Activated naive CD4-positive, alpha-beta T cell treated with anti-CD3 and anti-CD28 coated beads, Interleukin-2, amount 50 U/mL, for 16 hours (primary cell): ENCODE measurements at places on chromosomes 13 and 19.
A peak's percentile ranks its signal among the peaks of the same experiment; 100 is the strongest.

DNA sequence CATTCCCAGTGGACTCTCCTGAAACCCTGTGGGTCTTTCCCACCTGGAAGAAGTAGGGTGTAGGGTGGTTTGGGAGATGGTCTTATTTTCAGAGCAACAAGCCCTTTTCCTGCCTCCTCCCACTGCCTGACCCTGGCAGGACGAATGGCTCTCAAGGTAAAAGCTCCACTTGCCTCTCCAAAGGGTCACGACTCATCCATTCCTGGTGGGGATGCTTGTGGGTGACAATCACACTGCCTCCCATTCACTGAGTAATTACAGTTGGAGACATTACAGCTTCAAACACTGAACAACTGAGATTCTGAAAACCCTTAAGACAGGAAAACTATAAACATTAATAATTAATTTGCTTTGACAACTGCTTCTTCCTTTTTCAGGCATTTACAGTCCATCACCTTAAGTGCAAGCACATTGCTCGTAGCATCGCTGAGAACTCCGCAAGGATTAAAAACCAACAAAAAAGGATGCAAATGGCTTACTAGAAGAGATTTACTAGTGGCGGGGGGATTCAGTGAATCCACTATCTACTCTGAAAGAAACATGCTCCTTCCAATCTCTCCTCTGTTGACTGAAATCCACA lies 199.6 kb upstream of the IRS2 start:
- DNase-seq, result no peak

- DNase-seq, result no peak
Observed at GRCh38 chr19:34481861-34482379, 362 bp downstream of the WTIP start.

GRCh38 chr13:30418075-30418716 lies 4.1 kb upstream of the UBE2L5 start:
- DNase-seq, result no peak

DNA sequence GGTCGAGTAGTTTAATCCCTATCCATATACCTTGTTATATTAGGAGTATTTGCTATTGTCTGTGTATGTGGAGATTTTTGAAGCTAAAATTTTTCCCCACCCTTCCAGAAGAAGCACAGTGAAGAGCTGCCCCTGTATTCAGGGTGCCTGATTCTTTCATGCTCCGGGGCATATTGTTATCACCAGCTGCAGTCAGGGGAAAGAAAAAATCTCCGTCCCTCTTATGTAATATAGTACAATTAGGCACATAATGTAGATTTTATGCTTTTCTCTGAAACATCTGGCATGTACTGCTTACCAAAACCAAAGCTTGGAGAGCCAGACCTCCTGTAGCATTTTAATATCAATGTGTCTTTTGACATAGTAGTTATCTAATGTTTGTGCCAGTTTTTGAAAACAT lies 214.9 kb upstream of the EDNRB start:
- DNase-seq, result no peak

GRCh38 chr13:43303033-43303729 lies 279.8 kb downstream of the DNAJC15 start:
- no peak for DNase-seq

DNA sequence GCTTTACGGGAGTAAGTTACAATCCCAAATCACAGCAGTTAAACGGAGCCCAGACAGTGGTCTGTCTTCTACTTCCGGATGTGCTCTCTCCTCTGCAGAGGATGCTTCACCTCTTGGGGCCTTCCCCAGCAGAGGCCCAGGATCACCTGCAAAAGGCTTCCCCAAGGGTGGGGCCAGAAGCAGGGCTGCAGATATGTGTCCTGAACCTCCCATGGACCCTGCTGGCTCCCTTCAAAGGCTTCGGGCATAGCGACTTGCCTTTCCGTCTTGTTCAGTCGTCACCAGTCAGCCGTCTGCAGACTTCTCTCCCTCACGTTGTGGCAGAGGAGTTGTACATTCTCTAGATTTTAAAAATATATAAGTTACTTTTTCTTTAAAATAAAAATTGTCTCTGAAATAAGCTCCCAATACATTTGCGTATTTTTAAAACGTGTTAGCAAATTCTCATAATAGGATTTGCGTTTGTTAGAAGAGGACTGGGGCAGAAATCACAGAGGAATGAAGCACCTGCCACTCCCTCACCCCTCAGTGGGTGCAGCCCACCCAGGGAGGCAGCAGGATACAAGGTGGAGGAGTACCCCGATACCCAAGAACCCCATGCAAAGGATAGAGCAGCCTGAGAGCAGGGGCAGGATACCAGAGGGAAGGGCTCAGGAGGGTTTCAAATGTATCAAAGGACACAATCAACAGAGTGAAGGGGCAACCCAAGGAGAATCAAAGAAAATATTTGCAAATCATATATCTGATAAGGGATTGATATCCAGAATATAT lies 22.9 kb upstream of the MEDAG start:
- no peak for DNase-seq

GRCh38 chr19:373391-374182 lies 29.0 kb upstream of the MIER2 start:
- DNase-seq, result no peak

- no peak for DNase-seq
Observed at GRCh38 chr13:40236566-40237168, 429.8 kb downstream of the FOXO1 start.

DNA sequence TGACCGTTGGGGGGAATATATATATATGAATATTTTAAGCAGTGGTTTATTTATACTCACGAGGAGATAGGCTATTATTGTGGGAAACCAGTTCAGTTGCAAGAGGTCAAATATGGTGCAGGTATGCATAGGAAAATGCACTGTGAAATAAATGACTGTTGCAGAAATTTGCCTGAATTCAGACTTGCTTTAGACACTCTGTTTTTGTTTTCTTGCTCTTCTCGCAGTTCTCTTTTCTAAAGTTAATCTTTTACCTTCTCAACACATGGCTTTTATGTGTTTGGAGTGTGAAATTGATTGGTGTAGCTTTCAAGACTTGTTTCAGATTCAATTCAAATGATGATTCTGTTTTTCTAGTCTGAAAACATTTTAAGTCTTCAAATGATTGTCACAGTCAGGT lies 109.7 kb downstream of the LRCH1 start:
- DNase-seq, result no peak

GRCh38 chr19:40413291-40413845 lies at the start of gene PRX:
PRX (minus strand) TSS chr19:40413378; CDS start chr19:40407932, 5,446 bp downstream.
- no peak for DNase-seq

GRCh38 chr19:46209472-46209871 lies 20.1 kb upstream of the IGFL1 start:
- no peak for DNase-seq

DNA sequence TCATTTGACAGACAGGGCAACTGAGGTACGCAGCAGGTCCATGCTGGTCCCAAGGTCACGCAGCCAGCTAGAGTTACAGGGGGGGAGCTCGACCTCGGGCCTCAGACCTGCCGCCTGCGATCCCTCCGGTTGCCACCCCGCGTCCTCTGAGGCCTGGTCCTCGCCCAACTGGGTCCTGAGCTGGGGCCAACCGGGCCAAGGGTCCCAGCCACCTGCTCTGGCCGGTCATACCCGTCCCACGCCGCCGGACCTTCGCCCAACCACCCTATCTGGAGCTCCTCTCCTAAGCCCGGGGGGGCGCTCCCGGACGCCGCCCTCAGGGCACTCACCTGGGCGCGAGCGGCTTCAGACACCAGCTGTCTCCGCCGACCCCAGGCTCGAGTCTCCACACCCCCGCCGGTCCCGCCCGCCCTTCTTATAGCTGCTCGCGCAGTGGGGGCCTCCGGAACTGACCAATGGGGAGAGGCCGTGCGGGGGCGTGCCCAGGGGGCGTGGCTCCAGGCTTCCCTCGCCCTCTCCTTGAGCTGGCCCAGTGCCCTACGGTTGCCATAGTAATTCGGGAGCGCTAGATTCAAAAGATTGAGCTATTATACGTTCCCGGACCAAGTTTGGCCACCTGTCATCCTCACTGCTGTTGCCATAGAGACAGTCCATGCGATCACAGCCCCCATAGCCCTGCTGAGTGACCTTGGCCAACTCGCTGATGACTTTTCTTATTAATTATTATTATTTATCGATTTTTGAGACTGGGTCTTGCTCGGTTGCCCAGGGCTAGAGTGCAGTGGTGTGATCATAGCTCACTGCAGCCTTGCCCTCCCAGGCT lies at the start of gene PLIN5:
PLIN5 (minus strand) TSS at position 389 of the 823 bp plus-strand sequence. CDS start 1,150 bp downstream, outside the sequence.
- DNase-seq, result peak; percentile 56

DNA sequence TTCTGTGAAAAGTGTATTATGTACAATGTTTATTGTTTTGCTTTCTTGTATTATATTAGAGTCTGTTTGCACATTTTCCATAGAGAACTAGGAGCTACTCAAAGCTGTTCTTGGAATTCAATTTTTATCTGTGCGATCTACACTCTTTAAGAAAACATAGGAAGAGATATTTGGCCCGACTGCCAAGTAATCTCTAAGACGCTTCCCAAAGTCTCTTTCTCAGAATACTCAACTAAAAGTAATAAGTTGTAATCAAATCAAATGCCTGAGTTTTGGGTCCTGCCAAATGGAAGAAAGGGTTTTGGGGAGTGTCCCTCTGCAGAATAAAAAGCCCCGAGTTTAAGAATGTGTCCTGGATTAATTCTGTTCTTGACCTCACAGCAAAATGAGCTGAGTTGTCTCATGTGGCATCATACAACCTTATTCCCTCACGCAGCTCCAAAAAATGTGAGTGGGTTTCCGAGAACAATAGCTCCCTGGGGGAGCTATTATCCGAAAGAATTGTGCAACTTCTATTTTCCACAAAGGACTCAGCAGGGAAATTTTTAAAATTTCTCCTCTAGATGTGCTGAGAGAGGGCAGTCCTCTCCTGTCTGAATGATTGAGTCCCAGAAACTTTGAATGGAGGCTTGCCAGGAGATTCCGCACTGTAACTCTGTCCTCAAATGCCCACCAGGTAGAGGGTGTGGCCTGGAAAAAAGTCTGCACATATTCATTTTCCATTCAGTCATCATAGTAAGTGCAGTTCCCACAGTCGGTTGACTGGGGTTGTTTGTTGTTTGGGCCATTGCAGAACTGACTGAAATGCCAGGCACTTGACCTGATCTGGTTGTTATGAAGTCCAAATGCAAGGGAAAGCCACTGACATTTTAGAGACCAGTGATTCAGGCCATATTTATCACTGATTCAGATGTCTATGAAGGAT lies 280.0 kb upstream of the SOX21 start:
- DNase-seq, result no peak

GRCh38 chr19:12932392-12933286 lies 872 bp downstream of the FARSA start:
- DNase-seq, result no peak

DNA sequence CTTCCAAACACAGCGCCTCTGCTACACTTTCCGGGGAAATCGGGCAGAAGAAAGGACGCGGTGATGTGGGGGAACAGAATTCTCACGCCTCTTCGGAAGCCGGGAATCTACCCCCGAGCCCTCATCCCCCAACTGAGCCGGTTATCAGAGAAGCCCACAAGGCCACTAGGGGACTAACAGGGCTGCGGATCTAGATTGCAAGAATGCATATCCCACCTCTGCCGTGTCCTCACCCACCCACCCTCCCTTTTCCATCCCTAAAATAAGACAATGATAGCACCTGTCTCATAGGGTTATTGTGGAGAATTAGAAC lies 1.1 kb downstream of the IGFLR1 start:
- no peak for DNase-seq

DNA sequence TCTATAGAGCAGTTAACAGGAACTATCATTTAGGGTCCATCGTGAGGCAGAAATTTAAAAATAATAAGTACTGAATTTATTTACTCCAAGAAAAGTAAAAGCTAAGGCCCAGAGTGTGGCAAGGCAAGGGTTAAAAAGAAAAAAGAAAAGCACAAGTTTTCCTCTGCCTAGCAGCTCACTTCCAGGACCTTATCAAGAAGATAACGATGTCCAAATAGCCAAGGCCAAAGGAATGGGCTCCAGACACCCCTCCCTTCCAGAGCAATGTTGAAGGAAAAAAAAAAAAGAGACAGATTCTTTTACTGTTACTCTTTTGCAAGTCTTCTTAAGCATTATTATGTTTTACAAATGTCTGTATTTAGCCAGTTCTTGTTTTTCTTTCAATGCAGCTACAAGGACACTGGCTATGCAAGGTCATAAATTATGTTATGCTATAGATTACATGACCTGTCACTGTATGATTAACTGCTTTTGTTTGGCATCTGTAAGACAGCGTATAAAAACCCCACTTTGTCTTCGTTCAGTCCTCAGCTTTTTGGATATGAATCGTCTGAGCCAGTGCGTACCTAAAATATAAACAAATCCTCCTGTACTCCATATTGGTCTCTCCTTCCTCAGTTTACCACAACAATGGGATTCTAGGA lies 2.9 kb upstream of the ZNF700 start:
- DNase-seq, result no peak

DNA sequence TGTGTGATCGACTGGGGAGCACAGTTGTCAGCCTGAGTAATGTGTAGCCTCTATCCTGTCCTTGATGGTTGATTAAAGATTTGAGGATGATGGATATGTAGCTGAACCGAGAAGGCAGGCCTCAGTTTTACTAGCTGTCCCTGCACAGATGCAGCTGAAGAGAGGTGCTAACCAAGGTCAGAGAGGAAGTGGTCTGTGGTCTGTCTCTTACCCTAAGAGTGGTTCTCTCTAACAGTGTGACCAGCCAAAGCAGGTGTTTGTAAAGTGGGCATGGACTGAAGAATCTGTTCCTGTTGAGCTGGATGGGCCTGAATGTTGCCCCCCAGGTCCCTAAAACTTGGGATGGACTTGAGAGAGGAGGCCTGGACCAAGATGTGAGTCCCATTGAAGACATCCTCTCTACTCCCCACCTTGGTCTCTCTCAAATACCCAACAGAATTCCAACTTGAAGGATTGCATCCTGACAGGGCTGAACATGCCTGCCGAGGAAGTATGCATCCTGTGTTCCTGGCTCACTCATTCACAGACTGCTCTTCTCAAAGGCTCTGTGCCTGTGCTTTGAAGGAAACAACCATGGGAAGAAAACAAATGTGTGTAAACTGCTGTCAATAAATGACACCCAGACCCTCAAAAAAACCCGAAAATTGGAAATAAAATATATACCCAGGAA lies 223.8 kb downstream of the MAB21L1 start:
- DNase-seq, result no peak

GRCh38 chr19:9308091-9308770 lies 1.4 kb downstream of the ZNF699 start:
- DNase-seq, result no peak

GRCh38 chr13:83378908-83379307 lies 503.4 kb downstream of the SLITRK1 start:
- no peak for DNase-seq

DNA sequence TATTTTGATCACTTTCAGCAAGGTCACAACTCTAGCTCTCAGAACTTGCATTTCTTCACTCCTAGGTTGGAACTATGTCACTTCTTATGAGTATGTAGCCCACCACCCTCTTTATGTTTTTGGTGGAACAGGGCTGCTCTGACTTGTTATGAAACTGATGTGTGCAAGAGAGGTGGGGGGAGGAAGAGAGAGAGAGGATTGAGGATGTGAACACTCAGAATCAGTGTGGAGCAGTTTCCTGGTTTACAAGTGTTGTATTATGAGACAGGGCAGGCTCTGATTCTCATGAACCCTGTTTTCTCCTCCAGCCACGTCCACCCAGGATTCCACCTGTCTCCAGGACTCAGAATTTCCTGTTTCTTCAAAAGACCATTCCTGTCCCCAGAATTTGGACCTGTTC lies 16.1 kb downstream of the ZNF317 start:
- no peak for DNase-seq
